ENCODE measurements at places on chromosomes 5 and 9.

GRCh38 chr9:76655971-76656370 lies 108.3 kb upstream of the PCA3 start:
- peak; percentile 28 for DNase-seq

GRCh38 chr9:92715488-92716231 lies 45.7 kb upstream of the IPPK start:
- no peak for DNase-seq

DNA sequence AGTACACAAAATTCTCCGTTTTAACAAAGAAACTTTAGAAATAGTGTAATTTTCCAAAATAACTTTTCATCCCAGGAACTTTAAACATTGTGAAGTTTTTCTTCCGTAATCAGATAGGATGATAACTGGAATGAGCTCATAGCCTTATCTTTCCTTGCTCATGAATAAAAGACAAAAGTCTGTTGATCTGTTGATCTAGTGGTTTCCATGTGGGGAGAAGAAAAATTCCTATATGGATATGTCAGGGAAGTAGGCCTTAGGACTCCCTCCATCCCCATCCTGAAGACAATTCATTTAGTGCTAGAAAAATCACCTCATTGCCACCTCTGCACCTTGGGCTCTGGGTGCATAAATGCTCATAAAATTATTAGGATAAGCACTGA lies 266.6 kb downstream of the SMARCA2 start:
- DNase-seq, result no peak

DNA sequence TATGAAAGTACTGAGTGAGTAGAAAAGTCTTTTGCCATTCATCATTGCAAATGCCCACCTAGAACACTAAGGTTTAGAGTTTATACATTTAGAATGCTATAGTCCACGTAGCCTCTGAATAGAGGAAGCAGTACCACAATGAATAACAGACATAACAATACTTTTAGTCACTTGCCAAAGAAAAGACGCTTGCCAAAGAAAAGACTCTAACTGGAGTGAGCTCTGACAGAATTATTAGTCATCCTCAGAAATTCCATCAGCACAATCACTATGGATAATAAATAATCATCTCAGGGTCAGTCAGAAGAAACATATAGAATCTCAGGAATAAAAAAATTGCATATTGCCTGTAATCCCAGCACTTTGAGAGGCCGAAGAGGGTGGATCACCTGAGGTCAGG lies 168.5 kb upstream of the TARS1 start:
- DNase-seq, result peak; percentile 98

- no peak for DNase-seq
These were observed 845.2 kb upstream of the CDH10 start for GRCh38 chr5:25489834-25490538.

DNA sequence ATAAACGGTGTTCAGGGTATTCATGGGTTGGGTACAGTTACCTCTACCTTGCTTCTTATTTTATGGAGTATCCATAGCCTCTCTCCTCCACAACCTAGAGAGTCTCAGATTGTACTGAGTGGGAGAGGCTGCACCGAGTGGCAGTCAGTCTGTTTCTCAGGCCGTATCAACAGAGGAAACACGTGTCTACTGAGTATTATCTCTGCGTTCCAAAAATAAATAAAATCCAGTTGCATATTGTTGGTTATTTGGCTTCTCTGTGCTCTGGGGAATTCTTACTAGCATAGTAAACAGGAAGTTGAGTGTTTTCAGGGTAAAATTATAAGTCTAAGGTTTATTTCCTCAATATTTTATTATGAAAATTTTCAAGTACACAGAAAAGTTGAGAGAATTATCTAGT lies 231.0 kb downstream of the ARHGEF28 start:
- no peak for DNase-seq

- peak; percentile 89 for DNase-seq
These were observed 47.7 kb downstream of the FNIP1 start for GRCh38 chr5:131749138-131749537.

DNA sequence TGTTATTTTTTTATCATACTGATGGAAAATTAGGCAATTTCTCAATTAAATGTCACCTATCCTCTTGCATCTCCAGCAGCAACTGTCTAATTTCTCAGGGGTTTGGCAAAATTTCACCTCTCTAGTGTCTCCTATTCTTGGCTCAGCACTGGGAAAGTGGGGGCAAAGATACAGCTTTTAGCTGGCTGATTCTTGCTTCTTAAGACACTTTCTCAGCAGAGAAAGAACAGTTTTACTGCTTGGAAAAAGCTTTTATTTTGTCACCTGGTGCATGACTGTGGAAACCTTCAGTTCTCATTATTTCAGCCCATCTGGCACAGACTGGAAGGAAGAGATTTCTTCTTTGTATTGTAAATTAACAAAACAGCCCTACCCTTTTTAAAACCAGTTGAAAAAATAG lies 283.6 kb upstream of the SGCD start:
- DNase-seq, result no peak

GRCh38 chr5:83281658-83282057 lies 189.9 kb upstream of the VCAN start:
- peak; percentile 53 for DNase-seq

DNA sequence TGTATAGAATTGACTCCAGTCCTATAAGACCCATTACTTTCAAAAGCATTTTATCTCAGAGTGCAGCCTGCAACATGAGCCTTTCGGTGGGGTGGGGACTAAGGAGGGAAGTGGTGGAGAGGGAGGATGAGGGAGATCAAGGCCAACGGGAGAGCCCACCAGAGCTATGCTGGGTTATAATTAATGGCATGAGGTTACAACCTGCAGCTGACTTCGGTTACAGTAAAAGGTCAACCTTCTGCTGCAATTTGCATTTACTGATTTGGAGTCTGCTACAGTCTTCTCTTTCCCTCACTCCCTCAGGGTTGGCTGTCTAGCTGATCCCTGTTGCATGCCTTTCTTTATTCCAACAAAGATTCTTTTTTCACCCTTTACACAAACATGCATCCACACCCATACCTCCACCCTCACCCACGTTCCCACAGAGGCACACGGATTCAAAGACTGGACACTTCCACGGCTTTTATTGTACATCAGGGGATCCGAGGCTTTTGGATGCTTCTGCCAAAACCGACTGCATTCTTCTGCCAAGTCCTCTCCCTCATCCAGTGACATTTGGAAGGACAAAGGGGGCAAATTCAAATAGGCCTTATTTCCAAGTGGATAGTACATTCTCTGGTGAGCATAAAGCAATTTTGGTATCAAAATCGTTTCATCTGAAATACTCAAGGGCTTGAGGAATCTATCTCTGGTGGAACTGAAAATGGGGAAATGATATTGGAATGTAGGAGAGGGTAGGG lies 381.2 kb downstream of the NFIB start:
- no peak for DNase-seq

DNA sequence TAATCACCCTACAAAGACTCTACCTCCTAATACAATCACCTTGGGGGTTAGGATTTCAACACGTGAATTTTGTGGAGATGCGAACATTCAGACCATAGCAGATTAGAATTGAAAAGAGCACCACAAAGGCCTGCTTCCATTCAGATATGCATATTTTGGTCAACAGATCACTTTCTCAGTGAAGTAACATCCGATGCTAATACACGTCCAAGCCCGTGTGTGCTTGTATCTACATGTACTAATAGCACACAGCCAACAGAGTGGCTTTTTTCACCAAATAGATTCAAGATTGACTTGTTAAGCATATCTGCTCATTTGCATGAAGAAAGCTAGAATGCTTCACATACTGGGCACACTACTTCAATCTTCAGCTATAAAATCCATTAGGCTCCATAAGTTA lies 35.6 kb upstream of the SSBP2 start:
- DNase-seq, result no peak

DNA sequence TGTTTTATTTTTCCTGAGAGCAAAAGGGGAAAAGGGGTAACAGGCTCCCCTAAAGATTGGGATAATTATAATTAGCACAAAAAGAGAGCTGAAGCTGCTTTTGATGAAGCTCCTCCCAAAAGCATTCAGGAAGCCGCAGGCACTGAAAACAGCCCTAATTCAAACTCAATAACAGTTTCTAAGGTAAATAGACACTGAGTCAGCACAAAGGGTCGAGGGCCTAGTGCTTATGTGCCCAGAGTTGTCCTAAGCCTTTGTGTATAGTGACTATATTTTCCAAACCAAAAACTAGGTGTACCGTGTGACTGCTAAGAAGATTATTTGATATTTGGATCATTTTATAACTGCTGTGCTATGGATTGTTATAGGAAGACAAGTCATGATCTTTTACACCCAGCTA lies 67.7 kb downstream of the HMHB1 start:
- no peak for DNase-seq

DNA sequence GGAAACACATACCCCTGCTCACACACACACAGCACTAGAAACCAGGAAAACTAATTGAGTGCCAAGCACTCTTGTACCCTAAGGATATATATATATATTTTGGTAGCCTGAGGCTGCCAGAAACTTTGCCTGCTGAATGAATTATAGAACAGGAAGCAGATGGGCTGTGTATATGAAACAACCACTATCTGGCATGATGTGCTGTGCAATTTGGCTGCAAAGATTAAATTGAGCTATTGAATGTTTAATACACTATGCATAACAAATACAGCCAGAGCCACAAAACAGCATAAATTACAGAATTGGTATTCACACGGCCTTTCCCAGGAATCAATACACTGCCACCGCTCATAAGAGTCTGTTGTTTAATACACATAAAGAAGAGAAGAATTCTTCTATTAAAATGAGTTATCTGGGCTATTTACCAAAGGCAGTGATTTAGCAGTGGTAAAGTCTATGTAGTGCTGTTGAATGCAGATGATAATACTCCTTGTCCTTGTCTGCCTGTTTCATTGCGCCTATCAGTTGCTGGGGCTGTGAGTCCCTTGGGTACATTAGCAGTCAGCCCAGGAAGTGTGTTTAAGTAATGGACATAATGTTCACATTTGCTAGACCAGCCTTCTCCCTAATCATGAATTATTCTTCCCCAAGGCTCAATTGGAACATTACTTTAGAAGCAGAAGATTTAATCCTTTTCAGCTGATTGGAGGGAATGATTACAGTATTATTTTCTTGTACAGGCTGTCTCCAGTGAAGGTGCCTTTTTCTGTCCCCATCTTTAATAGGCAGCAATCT lies 294.3 kb downstream of the TLE1 start:
- no peak for DNase-seq

- DNase-seq, result no peak
These were observed 29.5 kb downstream of the MRPS27 start for GRCh38 chr5:72290356-72291133.
